ENCODE measurements at places on chromosomes 7 and 10.

- no peak for DNase-seq
Observed at GRCh38 chr10:48894911-48895802, 44.5 kb downstream of the LRRC18 start.

DNA sequence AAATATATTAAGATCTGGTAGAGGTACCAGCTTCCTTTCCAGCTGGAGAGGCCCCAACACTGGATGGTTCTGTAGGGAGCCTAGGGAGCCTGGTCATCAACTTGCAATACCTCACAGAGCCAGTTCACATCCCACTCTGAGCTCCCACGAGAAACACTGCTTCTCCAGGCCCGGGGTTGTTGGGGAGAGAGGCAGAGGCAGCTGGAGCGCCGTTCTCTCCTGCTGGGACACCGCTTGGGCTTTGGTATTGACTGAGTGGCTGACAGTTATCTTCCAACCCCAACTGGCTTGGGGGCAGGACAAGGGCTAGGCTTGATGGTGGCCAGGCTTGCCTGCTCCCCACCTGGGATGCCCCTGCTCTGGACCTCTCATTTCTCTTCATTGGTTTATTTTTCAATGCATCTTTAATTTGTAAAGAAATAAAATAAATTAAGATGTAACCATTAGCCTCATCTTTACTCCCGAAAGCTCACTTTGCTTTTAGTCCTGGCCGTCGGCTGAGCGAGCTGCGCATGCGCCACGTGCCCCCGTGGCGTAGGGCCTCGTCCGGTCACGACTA lies 10.0 kb upstream of the CHCHD1 start:
- DNase-seq = no peak

- DNase-seq = no peak
Observed at GRCh38 chr10:75028748-75029147, 82.7 kb upstream of the SAMD8 start.

DNA sequence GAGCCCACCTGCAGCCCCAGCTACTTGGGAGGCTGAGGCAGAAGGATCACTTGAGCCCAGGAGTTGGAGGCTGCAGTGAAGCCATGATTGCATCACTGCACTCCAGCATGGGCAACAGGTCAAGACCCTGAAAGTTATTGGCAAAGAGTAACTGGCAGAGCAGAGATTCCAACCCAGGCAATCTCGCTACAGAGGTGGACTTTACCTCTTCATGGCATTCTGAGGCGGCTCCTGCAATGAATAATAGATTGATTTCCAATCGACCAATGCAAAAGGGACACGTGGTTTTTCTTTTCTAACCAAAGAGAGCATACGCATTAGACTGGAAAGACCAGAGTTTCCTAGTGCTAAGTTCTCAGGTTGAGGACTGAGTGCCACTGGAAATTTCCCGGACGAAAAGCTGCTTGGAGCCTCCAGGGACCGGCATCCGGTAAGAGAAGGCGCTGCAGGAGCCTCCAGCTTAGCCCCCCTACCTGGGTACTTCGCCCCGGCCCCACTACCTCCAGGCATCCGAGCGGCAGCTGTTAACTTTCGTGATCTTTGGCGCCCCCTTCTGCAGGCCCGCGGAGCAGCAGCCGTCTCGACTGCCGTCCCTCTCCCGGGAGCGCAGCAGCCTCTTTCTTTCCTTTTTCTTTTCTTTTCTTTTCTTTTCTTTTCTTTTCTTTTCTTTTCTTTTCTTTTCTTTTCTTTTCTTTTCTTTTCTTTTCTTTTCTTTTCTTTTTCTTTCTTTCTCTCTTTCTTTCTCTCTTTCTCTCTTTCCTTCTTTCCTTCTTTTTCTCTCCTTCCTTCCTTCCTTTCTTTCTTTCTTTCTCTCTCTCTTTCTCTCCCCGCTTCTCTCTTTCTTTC lies 4.1 kb downstream of the MBLAC1 start:
- DNase-seq = peak; percentile 45

- DNase-seq = no peak
Observed at GRCh38 chr10:4498711-4499251, 327.2 kb upstream of the AKR1E2 start.

GRCh38 chr7:76050545-76050944 lies 2.6 kb downstream of the MDH2 start:
- no peak for DNase-seq

- no peak for DNase-seq
Observed at GRCh38 chr7:27297356-27297755, 54.8 kb downstream of the EVX1 start.

- DNase-seq = no peak
Observed at GRCh38 chr7:144830811-144831210, 5.0 kb downstream of the TPK1 start.
